ENCODE measurements at places on chromosomes 7 and 10. TPM values are rescaled to one million over a fixed set of nuclear protein-coding genes. Genes with fewer than 3 reads are reported as not detected.

DNA sequence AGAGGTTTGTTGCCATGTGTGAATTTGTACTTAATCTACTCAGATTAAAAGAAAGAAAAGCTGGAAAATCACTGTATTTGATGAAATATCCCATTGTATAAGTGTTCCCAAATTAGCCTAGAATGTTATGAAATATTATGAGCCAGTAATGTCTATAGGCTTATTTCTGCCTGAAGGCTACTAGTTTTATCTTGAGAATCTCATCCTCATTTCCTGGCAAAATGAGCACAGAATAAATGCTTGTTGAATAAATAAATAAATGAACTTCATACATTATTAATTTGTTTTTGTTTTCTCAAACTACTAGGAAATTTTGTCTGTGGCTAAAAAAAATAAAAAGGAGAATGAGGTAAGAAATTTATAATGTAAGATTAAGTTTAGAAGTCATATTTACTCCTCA is 25.5 kb downstream of the HELLS start:
- DNase-seq: no peak

GRCh38 chr10:7310076-7310475 is 100.8 kb downstream of the SFMBT2 start:
- DNase-seq: no peak

DNA sequence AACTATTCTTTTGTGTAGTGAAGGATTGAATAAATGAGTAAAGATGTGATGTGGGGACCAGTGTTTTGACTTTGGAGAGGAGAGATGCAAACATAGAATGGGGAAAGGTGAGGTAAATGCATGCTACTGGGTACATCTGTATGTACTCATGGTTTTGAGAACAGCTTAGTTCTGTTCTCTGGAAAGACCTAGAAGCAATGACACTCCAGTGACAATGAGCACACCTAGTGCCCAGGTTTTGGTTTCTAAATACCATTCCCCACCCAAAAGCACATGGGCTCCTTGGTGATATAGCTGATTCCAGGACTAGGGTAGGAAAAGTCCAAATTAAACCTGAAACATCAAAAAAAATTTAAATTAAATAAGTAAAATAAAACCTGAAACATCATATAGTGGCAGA is 22.6 kb upstream of the HSPA12A start:
- DNase-seq: no peak

DNA sequence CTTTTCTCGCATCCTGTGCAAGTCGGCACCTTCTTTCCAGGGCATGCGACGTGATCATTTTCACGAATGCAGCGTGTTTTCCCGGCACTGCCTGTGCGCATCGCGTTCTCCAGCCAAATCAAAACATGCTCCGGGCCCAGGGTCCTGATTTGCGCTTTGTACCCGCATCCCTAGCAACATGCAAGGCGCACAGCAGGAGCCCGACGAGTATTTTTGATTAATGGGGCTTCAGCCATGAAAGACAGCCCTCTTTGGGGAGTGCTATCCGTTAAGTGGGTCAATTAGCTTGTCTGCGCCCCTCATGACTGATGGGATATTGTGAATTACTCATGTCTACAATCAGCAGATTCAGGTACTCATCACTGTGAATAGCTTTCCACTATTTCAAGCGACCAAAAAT is 243.3 kb upstream of the RNF32 start:
- DNase-seq: no peak

DNA sequence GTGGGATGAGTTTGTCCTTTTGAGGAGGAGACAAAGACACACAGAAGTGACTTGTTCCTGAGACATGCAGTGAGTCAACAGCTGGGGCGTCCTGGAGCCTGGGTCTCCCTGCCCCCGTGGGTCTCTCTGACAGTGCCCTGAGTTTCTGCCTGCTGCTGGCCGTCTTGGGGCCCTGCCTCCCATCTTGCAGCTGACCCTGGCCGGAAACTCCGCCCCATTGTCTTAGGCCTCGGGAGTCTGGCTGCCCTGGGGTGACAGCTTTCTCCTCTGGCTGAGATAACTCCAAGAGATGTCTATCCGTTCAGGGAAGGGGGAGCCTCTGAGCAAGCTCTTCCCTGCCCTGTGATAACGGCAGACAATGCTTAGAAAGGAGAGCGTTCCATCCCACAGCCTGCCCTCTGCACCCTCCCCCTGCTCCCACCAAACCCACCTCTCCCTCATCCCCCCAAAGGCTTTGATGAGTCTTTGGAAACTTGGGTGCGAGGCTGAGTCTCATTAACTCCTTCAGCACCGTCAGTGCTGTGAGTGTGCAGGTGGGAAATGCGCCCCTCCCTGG is 69.5 kb upstream of the PODXL start:
- no peak for DNase-seq

DNA sequence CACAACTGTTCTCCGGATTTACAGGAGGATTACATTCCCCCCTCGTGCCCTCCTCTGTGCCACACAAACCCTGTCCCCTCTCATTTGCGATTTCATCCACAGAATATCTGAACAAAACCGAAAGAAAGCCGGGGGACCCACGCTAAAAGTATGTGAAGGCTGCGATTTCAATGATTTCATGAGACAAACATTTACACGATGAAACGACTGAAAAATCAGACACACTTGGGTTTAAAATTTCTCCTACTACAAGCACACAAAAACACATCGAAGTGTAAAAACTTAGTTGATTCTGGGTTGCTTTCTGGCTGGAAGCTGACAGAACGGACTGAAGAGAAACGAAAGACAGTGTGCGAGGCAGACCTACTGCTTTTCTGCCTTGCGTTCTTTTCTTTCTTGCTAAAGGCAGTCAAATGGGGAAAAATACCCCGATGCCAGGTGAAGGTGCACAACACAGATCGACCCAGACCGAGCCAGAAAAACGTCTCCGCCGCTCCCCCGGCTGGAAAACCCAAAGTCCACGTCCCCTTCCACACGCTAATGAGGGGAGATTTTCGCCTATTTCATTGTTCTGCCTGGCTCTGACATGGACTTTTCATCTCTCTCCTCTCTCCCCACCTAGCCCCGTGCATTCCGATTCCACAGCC is 1.2 kb downstream of the HIPK2 start:
- DNase-seq: peak; percentile 47

- no peak for DNase-seq
Measured at GRCh38 chr7:7104314-7104698, 78.0 kb upstream of the C1GALT1 start.

- DNase-seq: no peak
Measured at GRCh38 chr10:62996925-62997324, 136.2 kb upstream of the NRBF2 start.

Gene CBX3
- total RNA-seq: 35.0 TPM

Gene FAM200A
- total RNA-seq: 2.4 TPM

Gene GDF10
- total RNA-seq: under 0.01 TPM

Gene CLRN3
- total RNA-seq: 5.7 TPM

Gene DDC
- total RNA-seq: 47.6 TPM

Gene IDI2
- total RNA-seq: not detected

All from liver (tissue), 10 donors.